ENCODE measurements at places on chromosomes 7 and 10.

DNA sequence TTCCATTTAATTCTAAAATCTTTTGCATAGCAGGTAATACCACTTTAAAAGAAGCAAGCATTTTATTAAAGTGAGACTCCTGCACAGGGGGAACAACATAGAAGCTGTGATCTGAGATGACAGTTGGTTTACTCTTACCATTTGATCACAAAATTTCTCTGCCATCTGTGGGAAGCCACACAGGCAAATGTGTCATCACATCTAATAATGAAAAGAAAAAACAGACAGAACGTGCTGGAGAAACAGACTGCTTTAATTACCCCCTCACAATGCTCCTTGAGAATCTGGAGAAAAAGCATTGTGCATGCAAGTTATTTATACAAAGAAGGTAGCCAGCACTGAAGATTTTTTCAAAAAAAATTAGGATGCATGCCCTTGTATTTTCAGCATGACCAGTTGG is 165.2 kb upstream of the PTER start:
- DNase-seq, result no peak

- DNase-seq, result no peak
Measured at GRCh38 chr10:7606951-7607404, 59.8 kb downstream of the ITIH5 start.

GRCh38 chr7:90540406-90540805 is 55.7 kb upstream of the CDK14 start:
- no peak for DNase-seq

DNA sequence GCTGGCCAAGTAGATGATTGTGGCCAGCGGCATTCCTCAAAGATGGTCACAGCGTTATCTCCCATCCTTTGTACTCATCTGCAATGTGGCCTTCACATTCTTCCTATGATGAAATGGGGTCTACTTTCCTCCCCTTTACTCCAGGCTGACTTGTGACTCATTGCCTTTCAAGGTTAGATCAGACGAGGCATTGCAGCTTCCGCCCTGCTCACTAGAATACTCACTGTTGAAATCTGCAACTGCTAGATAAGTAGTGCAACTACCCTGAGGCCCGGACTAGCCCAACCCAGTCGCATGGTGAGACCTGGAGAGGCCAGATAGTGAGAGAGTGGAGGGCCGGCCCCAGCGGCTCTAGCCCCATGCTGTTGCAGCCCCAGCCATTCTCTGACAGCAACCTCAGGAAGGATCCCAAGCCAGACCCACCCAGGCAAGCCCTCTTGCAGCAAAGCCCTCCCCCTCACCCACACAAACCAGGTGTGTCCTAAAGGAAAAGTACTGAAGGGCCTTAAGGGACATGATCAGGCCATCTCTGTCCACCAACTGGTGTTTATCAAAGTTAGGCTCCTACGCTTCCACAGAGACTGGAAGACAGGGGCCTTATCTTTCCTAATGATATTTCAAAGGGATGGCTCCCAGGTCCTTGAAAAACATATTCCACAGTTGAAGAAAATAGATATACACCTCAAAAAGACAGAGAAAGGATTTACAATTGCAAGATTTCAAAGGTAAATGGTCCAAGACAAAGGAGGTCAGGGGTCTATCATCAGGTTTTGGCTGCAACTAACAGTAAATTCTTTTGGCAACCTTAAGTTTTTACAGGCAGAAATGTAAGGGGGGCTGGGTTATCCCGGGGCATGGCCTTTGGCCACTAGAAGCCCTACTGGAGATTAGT is 107.2 kb upstream of the TRIM24 start:
- DNase-seq, result no peak

- no peak for DNase-seq
Measured at GRCh38 chr7:74474271-74474865, 20.7 kb downstream of the GTF2IRD1 start.

All from anterior cingulate cortex (tissue), 58 donors.